CD4-positive, alpha-beta T cell treated with Interleukin-21 for 1 hour (primary cell): ENCODE measurements at places on chromosomes 5 and 9.

DNA sequence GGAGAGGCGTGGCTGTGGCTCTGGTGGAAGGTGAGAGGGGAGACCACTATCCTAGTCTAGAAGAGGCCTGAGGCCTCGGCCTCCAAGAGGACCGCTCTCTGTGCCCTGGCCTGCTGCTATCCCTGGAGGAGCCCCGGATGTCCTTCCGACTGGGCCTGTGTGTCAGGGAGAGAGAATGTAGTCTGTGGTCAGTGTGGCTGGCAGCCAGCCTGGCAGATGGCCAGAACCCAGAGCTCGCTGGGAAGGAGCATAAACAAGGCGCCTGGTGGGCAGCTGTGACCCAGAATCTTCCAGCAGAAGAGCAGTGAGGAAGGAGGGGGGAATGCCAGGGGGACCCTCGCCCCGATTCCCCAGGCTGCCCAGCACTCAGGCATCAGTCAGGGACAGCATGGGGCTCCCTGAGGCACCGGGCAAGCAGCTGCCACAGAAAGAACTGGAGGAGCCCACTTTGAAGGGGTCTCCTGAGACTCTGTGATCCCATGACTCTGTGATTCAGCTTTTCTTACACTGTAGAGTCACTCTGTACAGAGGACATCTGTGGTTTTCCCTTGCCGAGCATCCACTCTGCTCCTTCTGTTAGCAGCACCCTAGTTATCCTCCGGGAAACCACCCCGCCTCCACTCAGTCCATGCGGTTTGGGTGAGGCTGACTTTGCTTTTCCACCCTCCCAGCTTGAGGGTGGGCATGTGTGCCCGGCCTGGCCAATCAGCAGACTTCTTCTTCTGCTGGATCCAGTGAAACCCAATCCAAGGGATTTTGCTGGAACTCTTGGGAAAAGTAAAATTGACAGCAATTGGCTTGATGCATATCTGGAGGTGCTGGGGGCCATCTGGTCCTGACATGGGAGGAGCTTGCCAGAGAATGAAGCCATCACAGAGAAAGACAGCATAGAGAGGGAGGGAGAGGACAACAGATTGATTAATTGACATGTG lies 46.2 kb upstream of the PWWP2A start:
- DNase-seq = no peak

DNA sequence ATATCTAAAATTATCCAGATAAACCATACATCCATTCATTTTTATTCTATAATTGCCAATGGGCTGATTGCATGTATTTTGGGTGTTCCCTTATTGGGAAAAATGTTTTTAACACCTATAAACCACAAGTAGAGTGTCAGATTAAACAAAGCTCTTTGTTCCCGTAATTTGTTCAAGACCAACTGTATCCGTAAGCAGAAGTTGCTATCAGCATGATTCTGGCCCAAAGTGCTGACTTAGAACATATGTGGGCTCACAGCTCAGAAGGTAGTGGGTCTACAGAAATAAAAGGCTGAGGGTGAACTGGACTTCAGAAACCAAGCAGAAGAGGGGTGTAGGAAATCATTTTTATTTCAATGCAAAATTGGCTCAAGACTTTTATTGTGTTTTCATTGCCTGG lies 23.5 kb upstream of the IL7R start:
- DNase-seq = peak; percentile 54

DNA sequence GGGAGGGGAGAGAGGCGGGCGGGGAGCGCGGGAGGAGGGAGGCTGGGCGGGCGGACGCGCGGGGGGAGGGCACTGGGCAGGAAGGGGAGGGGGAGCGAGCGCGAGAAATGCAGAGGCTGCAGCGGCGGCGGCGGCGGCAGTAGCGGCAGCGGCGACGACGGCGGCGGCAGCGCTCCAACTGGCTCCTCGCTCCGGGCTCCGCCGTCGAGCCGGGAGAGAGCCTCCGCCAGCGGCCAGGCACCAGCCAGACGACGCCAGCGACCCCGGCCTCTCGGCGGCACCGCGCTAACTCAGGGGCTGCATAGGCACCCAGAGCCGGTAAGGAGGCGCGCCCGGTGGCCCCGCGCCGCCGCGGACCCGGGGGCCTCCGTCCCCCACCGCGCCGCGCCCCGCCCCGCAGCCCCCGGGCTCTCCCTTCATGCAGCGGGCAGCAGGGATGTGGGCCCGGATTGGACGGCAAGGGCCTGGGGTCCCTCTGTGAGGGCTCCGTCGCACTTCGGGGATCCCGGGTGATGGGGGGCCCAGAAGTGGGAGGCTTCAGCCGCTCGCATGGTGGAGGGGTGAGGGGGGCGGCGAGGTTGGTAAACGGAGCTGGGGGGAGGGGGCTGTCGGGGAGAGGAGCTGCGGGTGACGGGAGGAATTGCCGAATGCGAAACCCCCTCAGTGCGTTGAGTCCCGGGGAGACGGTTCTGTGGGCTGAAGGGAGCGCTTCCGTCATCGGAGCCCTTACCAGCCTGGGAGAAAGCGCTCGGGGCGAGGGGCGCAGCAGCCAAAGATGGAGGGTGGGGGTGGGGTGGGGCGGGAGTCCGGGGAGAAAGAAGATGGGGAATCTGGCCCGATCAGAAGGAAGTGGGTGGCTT lies at the start of gene BASP1:
TSS of gene BASP1 (plus strand) at position 139 of the 860 bp plus-strand sequence. CDS start 57,586 bp downstream, outside the sequence.
- peak; percentile 30 for DNase-seq

GRCh38 chr9:78921341-78921740 lies 624.4 kb downstream of the PSAT1 start:
- DNase-seq = no peak

GRCh38 chr5:102617191-102618187 lies 118.7 kb upstream of the SLCO6A1 start:
- no peak for DNase-seq
